ENCODE measurements at places on chromosomes 7 and 10.

- peak; percentile 13 for DNase-seq
Measured at GRCh38 chr7:2099048-2099957, 133.4 kb downstream of the MAD1L1 start.

DNA sequence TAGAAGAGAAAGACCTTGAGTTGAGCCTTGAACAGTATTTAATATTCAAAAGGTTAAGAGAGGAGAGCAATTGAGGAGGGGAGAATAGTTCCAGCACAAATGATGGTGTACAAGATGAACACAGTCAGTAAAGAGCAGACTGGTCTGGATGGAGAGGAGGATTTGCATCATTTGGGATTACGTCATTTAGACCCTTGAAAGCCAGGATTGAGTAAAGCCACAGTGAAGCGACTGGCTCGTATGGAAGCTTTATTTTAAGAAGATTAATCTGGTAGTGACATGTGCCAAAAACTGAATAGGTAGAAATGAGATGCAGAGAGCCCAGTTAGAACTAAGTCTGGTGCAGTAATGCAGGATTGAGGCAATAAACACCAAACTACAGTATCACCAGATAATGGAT, 52.6 kb downstream of the TRUB1 start:
- no peak for DNase-seq

DNA sequence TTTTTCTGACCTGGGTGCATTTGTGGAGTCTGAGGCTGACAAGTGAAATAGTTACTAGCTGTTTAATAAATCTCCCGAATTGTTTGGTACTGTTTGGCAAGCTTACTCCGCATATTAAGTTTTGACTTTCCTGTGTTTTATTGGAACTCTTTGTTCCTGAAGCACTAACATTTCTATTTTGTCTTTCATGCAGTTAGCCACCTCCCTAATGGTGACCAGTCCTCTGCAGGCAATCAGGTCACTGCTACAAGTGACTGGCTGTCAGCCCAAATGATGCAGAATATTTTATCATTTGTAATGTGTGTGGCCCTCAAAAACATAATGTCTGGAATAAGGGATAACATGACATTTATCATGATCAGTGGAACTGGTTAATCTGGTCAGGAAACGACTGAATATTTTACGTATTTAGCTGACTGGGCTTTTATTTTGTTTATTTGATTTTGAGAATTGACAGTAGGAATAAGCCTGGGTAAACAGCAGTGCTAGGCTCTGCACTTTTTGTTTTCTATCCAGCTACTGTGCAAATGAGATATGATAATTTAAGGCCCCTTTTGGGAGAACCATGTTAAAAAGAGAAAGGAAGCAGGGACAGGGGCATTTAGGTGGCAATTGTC, 82.9 kb downstream of the ST7 start:
- DNase-seq: no peak

- DNase-seq: no peak
Measured at GRCh38 chr7:107592361-107593024, 12.4 kb downstream of the BCAP29 start.

GRCh38 chr7:36966039-36966438, 241.7 kb upstream of the AOAH start:
- DNase-seq: no peak

- no peak for DNase-seq
Measured at GRCh38 chr10:5291501-5292195, 73.1 kb upstream of the UCN3 start.

DNA sequence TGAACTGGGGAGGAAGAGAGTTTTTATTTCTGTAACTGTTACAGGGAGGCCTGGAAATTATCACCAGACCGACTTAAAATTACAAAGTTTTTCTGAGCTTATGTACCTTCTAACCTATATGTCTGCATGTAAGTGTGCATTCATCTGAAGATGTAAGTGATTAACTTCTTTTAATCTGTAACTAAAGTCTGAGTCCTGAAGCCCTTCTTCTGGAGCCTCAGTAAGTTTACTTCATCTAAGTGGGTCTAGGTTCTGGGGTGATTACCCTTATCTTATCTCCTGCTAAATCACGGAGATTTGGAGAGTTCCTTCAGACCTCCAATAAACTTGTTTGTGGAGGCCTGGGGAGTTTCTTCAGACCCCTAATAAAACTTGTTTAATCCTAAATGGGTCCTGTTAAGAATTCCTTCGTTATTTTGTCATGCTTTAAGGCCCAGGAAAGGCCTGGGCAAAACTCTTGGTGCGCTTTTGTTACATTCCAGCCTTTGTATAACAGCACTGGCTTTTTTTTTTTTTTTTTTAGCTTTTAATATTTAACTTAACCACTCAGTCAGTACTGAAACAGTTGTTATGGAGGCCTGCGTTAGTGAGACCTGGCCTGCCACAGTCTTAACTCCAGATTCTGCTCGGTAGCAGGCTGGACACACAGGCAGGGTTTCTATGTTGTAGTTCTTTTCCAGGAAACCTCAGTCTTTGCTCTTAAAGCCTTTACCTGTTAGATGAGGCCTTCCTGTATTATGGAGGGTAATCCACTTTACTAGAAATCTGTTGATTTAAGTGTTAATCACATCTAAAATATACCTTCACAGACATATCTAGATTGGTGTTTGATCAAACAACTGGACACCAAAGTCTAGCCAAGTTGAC, 33.0 kb downstream of the TPST1 start:
- DNase-seq: no peak

DNA sequence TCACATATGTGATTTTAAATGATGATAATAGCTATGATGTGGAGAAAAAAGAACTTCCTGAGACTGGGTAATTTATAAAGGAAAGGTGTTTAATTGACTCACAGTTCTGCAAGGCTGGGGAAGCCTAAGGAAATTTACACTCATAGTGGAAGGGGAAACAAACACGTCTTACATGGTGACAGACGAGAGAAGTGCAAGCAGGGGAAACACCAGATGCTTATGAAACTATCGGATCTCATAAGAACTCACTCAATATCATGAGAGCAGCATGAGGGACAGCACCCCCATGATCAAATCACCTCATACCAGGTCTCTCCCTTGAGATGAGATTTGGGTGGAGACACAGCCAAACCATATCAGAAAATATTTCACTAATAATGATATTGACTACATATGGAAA, 4.1 kb upstream of the LIPN start:
- DNase-seq: no peak

GRCh38 chr10:123380491-123381085, 226.4 kb downstream of the BUB3 start:
- no peak for DNase-seq

DNA sequence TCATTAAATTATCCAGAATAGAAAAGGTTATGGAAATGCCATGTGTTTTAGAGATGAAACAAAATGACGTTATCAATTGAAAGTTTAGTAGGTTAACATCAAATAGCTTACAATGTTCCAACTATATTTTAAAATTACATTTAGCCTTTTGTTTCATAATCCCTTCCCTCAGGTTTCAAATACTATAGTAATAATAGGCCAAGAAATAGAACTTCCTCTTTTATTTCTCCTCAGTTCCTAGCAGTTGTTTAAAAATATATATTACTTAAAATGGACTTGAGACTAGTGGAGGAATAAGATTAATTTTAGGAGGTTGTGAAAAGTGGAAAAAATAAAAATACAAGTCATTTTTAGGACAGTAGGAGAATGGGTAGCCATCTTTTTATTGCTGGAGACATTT, 16.4 kb upstream of the PDSS1 start:
- no peak for DNase-seq

DNA sequence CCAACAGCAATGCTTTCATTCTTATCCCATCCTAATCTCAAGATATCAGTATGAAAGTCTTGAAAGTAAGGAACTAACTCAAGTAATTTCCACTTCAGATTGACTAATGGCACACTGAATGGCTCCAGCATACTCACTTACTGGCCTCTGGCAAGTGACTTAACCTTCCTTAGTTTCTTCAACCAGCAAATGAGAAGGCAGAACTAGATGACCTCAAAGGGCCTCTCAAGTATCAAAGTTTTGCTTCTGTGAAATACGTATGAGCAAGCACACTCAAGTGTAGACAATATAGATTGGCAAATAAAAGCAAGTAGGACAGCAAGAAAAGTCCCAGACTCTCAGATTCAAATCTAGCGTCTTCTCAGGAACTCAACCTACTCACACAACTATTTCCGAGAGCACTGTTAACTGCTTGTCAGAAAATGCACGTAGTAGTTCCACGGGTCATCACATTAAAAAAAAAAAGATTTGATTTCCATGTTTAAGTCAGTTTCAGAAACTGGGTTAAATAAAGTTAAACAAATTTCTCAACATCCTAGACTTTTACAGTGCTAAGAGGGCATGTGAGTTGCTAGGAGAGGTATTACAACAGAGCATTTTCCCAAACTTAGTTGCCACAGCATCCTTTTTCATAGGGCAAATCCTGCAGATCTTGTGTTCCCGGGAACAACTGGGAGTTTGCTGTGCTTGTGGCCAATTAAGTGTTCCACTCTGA, 276.9 kb upstream of the KLF14 start:
- no peak for DNase-seq

- DNase-seq: no peak
Measured at GRCh38 chr7:143245123-143245522, 18.1 kb upstream of the GSTK1 start.

GRCh38 chr7:152596824-152597223, 79.1 kb downstream of the XRCC2 start:
- DNase-seq: no peak

DNA sequence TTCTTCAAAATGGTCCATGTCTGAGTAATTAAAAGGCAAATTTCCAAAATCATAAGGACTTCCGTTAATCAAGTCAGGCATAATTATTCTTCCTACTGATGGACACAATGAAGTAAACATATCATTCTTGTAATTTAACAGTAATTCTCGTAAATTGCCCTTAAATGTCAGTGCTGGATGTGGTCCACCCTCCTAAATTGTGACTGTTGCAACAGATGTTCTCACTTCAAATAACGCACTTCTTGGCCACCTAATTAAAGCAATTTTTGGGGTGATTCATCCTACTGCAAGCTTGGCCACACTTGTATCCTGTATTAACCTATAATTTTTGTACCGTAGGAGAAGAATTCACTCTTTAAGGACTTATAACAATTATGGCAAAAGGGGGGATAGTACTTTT, 1.9 kb downstream of the COL1A2 start:
- DNase-seq: no peak

- DNase-seq: no peak
Measured at GRCh38 chr10:118840776-118841468, 86.2 kb upstream of the CACUL1 start.

DNA sequence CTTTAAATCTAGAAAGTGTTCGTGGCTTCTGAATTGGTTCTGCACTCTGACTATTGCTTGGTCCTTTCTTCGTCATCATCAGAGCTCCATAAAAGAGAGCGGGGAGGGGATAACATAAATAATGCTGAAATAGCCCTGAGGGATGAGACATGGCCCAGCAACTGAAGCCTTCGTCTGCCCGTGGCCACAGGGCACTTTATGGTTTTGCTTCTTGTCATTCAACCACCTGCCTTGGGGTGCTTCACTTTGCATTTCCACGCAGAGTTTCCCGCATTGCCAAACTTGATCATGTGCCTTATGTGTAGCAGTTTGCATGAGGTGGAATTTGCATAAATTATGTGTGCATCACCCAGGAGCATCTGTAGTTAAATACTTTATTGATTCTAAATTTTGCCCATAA, 15.9 kb downstream of the GSTO2 start:
- DNase-seq: no peak

DNA sequence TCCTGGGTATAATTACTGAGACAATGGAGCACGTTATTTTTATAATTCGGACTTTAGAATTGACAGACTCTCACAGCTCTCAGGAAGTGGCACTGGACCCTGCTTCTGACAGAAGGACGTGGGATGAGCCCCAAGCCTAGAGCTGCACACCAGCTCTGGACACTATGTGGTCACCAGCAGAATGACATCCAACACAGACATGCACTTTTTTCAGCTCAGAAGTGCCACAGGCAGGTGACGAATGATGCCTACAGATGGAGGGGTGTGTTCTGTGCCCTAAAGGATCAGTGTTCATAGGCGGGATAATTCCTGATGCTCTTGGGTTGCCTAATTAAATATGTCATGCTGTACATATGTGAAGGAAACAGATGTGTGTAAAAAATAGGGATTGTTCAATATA, 87.9 kb downstream of the VIPR2 start:
- DNase-seq: no peak

- DNase-seq: no peak
Measured at GRCh38 chr10:107054469-107055156, 109.9 kb downstream of the SORCS1 start.

DNA sequence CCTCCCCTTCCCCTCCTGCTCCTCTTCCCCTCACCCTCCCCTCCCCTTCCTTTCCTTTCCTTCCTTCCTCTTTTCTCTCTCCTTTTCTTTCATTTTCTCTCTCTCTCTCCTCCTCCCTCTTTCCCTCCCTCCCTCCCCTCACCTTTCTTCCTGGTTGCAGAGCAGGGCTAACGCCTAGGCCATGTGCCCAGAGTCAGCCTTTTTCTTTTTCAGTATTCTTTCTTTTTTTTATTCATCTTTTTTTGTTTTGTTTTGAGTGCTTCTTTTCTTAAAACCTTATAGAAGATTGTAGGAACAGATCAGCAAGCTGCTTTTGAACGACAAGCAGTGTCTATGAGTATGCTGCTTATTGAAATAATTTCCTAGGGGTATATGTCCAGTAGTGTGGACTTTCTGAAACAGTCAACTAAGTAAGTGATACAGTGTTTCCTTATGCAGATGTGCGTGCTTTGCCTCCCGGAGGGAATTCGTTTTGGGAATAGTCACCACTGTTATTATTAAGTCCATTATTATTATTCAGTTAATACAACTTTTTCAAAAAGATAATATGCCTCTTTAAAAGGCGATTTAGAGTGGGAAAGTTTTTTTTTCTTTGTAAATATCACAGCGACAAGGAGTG, 219.2 kb downstream of the CAMK1D start:
- DNase-seq: no peak

GRCh38 chr10:49745756-49746155, 16.4 kb downstream of the OGDHL start:
- no peak for DNase-seq

DNA sequence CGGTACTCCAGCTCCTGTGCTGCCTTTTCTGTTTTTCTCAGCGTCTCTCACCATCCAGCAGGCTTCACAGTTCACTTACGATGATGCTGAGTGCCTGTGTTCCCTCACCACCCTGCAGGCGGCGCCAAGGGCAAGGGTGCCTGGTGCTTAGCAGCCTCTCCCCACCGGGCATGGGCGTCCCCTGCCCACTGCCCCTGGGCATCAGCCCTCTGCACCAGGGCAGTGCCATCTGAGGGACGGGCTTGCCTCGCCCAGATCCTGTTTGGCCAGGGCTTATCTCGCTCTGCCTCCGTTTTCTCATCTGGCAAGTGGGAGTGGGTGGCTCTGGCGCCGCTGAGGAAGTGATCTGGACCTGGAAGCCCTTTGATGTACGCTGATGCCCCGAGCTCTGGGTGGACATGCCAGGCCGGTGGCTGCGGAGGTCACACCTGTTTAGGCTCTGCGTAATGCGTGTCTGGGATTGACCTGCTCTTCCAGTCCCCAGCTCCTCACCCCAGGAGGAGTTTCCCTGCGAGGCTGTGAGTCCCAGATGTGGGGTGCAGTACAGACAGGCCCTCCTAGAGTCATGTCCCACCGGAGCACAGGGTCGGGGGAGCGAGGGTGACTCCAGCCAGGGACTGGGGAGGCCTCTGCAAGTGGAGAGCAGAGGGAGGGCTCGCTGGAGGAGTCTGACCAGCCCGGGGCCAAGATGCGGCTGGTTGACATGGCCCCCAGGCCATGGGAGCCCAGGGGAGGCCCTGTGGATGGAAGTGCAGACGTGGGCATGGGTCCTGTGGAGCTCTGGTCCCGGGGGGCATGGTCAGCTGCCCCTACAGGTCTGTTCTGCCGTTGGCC, 11.8 kb downstream of the TTYH3 start:
- DNase-seq: no peak

Measured in effector CD8-positive, alpha-beta T cell (primary cell).